ENCODE measurements at places on chromosomes 16 and 17.

DNA sequence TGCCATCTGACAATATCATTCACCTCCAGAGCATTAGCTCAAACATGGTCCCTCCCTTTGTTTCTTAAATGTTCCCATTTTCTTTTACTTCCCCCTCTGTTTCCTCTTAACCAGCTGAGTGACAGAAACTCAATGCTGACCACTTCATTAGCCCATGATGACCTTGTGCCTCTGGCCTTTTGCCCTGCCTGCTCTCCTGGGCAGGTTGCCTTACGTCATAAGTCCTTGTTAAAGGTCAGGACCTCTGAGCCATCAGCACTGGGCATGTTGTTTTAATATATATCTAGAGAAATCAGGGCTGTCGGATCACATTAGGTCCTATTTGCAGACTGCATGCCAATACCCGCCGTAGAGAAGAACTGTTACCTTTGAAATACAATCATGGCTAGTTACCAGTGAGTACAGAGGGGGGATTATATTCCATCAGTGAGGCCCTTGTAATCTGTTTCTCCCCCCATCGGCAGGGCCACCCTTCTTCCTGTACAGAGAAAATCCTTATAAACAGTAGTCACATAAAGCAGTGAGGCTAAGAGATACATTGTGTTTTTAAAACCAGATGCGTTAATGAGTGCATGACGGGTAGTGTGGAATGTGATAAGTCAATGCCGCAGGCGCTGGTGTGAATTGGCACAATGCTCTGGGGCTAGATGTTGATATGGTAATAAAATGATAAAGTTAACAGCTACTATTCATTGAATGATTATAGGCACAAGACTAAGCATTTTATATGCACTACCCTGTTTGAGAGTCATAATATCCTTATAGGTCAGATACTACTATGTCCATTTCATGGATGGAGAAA, 94.3 kb upstream of the ZFHX3 start:
- DNase-seq = no peak

- no peak for DNase-seq
These were observed 47.8 kb upstream of the SCNN1B start for GRCh38 chr16:23254338-23254737.

DNA sequence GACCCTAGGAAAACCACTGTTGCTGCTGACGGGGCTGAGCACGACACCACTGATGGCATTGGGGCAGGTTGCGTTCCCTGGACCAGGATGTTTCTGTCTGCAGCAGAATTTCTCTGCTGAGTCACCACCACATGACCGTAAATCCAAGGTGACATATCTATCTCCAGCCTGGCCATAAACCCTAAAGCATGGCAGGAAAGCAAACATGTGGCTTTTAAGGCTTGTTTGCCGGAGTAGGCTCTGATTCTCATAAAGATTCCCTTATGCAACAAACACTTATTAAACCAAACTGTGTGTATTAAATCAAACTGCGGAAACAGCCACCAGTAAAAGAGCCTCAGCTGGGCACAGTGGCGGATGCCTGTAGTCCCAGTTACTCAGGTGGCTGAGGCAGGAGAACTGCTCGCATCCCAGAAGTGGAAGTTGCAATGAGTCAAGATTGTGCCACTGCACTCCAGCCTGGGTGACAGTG, 17.3 kb downstream of the MPHOSPH6 start:
- DNase-seq = no peak

DNA sequence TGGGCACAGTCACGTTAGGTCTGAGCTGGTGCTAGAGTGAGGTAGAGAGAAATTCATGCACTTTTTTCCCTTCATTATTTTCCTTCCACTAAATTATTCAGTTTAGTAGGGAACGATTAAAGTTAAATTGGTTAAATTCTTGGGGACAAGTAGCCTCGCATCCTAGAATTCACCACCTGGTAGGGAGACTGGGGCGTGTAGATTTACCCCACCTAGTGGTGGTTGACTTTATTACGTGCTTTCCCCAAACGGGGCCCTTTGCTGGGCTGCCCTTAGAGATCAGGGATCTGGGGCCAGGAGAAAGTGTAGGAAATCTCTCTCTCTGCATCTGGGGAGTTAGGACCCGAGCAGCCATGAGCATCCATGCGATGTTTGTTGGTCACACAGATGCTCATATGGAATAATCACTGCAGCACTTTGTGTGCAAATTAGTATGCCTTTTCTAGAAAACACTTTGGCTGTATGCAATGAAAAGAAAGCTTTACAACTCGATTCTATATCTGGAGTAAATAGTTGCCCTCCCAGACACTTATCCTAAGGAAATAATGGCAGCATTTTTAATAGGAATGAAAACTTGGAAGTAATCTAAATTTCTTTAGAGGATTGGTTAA, 107.0 kb downstream of the PLCG2 start:
- DNase-seq = no peak

- DNase-seq = no peak
These were observed 111.0 kb downstream of the NPIPB5 start for GRCh38 chr16:22621586-22622155.

- peak; percentile 86 for DNase-seq
These were observed 32.0 kb downstream of the KDM8 start for GRCh38 chr16:27235055-27235937.

GRCh38 chr17:79496422-79497005, 114.3 kb downstream of the RBFOX3 start:
- DNase-seq = no peak

GRCh38 chr17:18203308-18203707, 19.7 kb downstream of the ALKBH5 start:
- DNase-seq = no peak

GRCh38 chr16:65965628-65966027, 400.9 kb upstream of the CDH5 start:
- DNase-seq = no peak

DNA sequence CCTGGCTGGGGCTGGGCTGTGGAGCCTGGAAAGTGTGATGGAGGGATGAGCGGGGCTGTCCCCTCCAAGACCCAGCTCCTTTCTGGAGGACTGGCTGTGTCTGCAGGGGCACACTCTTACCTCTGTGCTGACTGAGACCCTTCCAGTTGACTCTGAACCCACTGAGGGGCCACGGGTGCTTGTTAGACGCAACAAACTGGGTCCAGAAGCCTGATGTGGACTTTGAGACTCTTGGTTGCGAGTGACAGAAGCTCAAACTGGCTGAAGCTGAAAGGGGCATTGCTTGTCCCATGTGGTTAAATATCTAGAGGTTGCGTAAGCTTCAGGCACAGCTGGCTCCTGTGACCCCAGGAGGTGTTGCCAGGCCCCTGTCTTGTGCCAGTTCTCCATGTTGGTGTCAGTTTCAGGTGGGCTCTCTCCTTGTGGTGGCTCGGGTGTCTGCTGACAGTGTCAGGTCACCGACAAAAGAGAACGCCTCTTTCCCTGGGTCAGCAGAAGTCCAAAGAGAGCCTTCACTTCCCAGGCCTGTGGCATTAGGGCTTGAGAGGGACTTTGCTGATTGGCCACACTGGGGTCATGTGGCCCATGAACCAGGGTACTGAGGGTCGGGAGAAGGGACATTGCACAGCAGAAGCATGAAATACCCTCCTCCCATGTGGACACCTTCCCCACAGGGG, 16.7 kb downstream of the ADCY7 start:
- DNase-seq = no peak

GRCh38 chr16:81642107-81642436, 137.0 kb upstream of the PLCG2 start:
- no peak for DNase-seq

Data from ovary (tissue), 10 donors.